ENCODE measurements at places on chromosomes 12 and 14.

GRCh38 chr12:25785134-25785533, 173.3 kb upstream of the RASSF8 start:
- no peak for DNase-seq

DNA sequence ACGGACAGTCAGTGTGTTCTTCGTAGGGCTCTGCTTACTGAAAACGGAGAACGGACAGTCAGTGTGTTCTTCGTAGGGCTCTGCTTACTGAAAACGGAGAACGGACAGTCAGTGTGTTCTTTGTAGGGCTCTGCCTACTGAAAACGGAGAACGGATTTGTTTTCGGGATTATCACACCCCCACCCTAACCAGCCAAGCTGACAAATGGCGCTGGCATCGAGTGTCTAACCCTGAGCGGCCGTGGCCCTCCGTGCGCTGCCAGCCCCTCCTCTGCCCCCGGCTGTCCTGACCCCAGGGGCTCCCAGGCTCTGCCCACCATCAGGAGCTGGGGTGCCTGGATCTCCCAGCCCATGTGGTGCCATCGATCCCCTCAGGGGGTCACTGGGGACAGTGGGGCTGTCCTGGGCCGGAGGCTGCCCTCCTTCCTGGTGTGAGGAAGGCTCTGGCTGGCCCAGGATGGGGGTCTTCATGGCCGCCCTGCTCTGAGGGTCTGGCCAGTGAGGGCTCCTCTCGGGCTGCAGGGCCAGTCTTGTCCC, 57.3 kb downstream of the FBRSL1 start:
- no peak for DNase-seq

DNA sequence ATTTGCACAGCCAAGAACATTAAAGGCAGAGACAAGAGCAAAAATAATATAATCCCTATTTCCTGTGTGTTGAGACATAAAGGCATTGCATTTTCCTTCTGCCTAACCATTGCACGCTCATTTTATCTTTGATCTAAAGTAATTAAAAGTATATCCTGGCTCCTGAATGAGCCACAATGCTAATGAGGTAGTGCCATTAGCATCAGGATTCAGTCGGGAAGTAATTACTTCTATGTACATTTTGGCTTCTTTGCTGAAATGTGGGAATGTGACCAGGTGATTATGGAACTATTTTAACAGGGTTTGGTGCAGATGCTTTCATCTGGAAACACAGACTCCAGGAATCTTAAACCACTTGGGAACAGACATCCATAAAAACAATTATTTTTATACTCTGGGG, 77.4 kb downstream of the TMTC1 start:
- DNase-seq: no peak

DNA sequence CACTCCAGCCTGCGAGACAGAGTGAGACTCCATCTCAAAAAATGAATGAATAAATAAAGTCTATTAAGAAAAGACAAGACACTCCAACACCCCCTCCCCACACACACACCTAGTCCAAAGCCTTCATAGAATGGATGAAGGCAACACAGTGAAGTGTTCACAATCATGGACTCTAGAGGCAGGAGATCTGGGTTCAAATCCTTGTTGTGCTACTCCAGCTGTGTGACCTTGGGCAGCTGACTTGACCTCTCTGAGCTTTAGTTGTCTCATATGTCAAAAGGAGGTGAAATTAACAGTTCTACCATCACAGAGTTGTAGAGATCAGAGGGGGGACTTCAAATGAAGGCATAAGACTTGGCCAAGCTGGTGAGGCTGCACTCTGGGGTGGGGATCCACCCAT, 95.8 kb upstream of the MAP1LC3B2 start:
- no peak for DNase-seq

GRCh38 chr12:53499266-53500141, at the start of gene MAP3K12:
TSS of gene MAP3K12 (minus strand) at chr12:53499458. CDS start at chr12:53487391, 12,067 bp downstream.
- DNase-seq: no peak

DNA sequence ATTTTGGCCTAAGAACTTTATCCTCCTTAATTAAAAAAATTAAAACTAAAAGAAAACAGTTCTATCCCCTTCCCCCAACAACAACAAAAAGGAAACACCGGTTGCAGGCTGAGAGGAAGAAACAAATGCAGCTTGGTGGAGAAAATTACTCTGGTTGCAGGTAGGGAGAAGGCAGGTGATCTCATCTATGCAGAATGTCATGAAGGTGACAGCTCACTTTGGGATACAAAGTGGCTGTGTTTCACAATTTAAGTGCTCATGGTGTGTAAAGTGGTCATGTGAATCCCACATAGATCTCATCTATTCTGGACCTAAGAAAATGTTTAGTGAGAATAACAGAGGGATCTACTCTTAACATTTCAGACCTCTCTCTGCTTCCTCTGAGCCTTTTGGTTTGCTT, 219.7 kb upstream of the PKP2 start:
- DNase-seq: no peak

DNA sequence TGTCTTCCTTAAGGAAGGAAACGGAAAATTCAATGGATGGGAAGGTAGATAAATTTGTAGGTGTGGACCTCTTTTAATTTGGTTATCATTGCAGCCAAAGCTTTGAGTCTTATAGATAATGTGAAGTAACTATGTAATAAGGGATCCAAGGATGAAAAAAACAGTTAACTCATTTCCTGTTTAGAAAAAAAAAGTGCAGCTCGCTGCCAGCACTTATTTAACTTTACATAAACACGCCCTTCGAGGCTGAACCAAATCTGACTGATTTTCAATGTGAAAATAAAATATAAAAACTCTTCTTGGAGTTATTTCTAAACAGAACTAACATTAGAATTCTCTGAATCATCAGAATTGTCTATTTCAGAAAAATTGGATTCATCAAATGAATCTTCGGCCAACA, 7.0 kb downstream of the NUBPL start:
- DNase-seq: no peak

GRCh38 chr14:81436296-81437138, 36.4 kb upstream of the STON2 start:
- peak; percentile 71 for DNase-seq

DNA sequence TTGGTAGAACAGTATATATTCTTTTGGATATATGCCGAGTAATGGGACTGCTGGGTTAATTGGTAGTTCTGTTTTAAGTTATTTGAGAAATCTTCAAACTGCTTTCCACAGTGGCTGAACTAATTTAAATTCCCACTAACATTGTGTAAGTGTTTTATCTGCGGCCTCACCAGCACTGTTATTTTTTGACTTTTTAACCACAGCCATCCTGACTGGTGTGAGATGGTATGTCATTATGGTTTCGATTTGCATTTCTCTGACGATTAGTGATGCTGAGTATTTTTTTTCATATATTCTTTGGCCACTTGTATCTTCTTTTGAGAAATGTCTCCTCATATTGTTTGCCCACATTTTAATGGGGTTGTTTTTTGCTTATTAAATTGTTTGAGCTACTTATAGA, 357.4 kb downstream of the C12orf50 start:
- no peak for DNase-seq

GRCh38 chr12:12214635-12215131, 52.2 kb downstream of the LRP6 start:
- no peak for DNase-seq

GRCh38 chr12:5514545-5514944, 82.6 kb downstream of the NTF3 start:
- no peak for DNase-seq

GRCh38 chr14:66247662-66248193, 238.4 kb upstream of the CCDC196 start:
- no peak for DNase-seq

- no peak for DNase-seq
Observed at GRCh38 chr14:26870096-26870495, 272.3 kb upstream of the NOVA1 start.

- DNase-seq: no peak
Observed at GRCh38 chr14:42222924-42223471, 616.3 kb downstream of the LRFN5 start.

- no peak for DNase-seq
Observed at GRCh38 chr14:106840258-106840657, 1313.9 kb downstream of the TMEM121 start.

GRCh38 chr12:105492591-105493545, 162.4 kb downstream of the C12orf75 start:
- DNase-seq: no peak

- no peak for DNase-seq
Observed at GRCh38 chr14:68687746-68688145, 105.1 kb downstream of the ZFP36L1 start.

- DNase-seq: no peak
Observed at GRCh38 chr14:70149596-70150165, 39.1 kb downstream of the SLC8A3 start.

DNA sequence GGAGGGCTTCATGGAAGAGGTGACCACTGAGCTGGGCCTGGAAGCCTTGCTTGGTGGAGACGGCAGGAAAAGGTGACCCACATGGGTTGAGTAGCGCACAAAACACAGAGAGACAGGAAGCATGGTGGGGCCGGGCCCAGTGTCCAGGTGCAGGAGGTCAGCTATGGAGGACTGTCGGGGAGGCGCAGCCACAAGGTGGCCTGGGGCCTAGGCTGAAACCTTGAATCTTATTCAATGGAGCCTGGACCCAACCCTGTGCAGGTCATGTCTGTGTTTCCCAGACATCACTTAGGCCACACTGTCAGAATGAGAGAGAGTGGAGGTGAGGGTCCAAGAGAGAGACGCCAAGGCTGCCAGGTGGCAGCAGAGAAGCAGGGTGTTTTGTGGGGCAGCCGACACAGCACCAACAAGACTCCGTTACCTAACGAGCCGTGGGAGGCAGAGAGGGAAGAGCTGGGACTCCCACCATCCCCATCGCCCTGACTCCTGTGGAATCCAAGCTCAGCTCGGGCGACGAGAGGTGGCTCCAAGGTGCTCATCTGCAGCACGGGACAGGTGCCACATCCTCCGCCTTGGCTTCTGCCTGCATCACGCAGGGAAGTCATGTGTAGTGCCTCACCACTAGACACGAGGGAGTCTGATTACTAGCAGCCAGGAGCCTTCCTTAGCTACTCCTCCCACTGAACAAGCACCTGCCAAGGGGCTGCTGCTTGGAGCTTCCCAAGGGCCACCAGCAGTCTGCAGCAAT, 38.7 kb downstream of the DEGS2 start:
- no peak for DNase-seq

DNA sequence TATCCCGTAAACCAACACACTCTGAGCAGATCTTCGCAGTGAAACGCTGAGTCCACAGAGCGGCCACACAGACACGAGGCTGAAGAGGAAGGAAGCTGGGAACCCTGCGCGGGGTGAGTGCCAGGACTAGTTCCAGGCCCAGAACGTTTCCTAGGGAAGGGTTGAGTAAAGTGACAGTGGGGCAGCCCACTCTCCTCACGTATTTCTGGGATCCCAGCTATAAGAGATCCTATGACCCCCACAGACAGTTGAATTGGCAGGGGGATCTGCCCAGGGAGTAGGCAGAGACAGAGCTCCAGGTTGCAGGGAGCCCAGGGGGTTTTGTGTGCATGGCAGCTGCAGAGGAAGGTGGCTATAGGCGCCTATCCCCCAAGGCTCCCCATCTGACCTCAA, 51.1 kb downstream of the GTF2A1 start:
- DNase-seq: peak; percentile 14

- no peak for DNase-seq
Observed at GRCh38 chr12:113555226-113555625, 83.6 kb upstream of the LHX5 start.

GRCh38 chr12:114863911-114864310, 179.9 kb upstream of the TBX3 start:
- no peak for DNase-seq

DNA sequence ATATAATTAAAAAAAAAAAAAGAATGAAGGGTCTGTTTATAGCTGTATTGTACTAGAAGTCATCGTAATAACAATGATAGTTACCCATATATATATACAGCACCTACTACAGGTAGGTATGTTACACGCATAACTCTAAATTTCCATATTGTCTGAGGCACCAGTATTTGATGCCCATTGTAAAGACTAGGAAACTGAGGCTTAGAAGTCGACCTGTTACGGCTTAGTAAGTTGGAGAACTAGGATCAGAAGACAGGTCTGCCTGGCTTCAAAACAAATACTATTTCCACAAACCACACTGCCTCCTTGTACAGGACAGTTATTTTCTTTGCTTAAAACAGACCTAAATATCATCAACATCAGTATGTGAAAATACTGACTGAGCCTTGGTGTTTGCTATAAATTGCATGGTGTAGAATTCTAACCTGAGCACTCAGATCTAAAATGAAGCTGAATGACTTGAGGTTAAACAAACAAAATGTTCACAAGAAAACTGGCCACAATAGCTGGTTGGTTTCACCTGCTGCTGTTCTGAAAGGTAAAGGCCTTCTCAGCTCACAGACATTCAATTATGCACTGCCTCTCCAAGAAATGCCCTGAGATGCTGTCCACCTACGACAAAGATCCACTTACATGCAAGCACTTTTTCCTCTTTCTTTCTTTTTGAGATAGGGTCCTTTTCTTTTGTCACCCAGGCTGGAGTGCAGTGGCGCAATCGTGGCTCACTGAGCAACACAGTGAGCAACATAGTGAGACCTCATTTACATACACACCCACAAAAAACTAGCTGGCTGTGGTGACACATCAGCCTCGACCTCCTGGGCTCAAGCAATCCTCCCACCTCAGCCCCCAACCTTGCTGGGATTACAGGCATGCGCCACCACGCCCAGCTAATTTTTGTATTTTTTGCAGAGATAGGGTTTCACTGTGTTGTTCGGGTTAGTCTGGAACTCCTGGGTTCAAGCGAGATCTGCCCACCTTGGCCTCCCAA, 35.7 kb downstream of the SSH1 start:
- DNase-seq: no peak

DNA sequence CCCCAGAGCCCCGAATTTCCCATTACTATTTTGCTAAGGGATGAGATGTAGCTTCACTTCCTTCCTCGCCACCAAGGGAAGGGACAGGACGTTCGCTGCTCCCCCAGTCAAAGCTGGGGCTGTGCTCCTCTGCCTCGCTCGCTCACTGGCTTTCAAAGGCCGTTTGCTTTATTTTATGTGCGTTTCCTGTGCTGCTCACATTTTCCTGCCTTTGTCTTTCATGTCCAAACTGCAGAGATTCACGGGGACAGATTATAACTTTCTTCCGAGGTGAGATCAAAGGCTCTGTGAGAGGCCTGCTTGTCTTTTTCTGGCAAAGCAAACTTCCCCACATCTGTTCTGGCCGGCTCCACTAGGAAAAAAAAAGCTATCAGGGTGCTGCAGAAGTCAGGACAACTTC, 76.0 kb upstream of the FZD10 start:
- DNase-seq: no peak

DNA sequence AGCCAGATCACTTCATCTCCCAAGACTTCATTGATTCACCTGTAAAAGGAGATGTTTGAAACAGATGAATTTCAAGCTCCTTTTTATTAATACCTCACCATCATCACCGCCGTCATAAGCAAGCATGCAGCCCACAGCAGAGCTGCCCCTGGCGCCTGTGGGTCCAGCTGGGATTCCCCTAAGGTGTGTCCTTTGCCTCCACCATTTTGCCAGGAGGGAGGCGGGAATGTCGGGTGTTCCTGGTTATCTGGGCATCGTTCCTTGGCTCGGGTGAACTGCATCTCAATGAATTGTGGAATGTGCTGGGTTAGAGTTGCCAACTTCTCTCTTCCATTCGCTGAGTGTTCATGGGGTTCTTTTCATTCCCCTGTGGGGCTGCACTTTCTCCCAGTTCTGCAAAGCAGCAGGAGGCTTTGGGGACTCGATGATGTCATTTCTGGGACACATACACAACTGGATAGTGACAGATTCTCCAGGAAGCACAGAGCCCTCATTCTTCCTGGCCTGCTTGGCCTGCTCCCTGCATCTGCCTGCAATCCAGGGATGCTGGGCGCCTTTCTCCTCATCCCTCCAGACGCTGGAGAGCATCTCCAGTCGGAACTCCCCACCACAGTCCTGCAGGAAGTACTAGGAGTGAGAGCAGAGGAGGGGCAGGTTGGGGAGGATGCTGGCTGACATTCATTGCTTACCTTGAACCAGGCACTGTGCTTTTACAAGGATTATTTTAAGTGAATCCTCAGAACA, 10.1 kb downstream of the CCND2 start:
- no peak for DNase-seq
